ENCODE measurements at places on chromosomes 6 and 20. TPM values are rescaled to one million over a fixed set of nuclear protein-coding genes. Genes with fewer than 3 reads are reported as not detected.

DNA sequence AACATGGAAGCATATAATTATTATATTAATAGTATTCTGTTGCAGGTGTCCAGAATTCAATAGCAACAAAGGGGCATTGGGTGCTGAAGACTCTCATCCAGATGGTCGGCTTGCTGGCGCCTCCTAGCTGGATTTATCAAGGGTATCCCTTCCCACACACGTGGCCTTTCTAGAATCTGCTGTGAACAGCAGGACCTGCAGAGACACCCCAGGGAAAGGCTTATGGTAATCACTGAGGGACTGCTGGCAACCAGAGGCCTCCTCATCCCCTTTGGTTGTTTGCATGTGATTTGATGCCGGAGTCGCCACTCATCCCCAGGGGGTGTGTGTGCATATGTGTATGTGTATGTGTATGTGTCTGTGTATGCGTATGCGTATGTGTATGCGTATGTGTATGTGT lies 20.6 kb downstream of the ZFP64 start:
- no peaks in the 10 kb centered on the region for H3K4me1 ChIP-seq
- no peaks in the 10 kb centered on the region for H3K27me3 ChIP-seq
- DNase-seq: no peak
- H3K36me3 ChIP-seq: peaks cover 8% of the 10 kb centered on the region
- no peak overlapping the region for H3K4me3 ChIP-seq

DNA sequence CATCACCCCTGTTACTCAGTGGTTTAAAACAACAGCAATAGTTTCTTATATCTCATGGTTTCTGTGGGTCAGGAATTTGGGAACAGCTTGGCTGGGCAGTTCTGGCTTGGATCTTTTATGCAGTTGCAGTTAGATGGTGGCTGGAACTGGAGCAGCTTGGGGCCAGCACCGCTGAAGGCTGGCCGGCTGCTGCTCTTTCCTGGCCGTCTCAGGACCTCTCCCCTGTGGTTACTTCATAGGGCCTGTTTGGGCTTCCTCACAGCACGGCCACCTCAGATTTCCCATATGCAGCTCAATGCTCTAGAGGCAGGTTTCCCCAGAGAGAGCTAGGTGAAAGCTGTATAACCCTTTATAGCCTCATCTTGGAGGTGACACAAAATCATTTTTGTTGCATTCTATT lies 15.6 kb downstream of the PKIG start:
- H3K27me3 ChIP-seq: no peaks in the 10 kb centered on the region
- peaks cover 42% of the 10 kb centered on the region for H3K4me1 ChIP-seq
- H3K4me3 ChIP-seq: no peak overlapping the region
- H3K27ac ChIP-seq: no peak overlapping the region
- no peak for DNase-seq

- H3K27me3 ChIP-seq: peaks cover 5% of the 10 kb centered on the region
- no peaks in the 10 kb centered on the region for H3K4me1 ChIP-seq
- H3K36me3 ChIP-seq: no peaks in the 10 kb centered on the region
These were observed 198.1 kb upstream of the EXOC2 start for GRCh38 chr6:890995-891394.

DNA sequence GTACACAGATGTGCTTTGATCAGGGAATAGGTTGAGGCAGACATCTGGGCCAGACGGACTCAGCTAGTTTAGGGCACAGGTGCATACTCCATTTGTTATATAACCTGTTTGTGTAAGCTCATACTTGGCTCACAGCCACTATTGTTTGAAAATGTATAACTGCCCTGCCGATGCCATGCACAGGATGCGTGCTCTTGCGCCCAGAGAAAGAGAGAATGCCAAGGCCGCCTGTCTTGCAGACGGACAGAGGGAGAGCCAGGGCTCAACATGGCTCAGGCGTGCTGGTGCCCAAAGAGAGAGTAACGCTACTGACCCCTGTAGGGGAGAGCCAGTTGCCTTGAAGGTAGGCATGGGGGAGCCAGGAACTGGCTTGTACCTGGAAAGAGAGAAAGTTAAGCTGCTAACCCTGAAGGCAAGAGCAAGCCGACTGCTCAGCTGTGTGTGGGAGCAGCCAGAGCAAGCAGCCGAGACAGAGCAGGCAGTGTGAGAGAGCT lies 57.7 kb downstream of the FAM229B start:
- no peak overlapping the region for H3K27ac ChIP-seq
- no peak for DNase-seq
- H3K4me3 ChIP-seq: no peak overlapping the region
- peaks cover 48% of the 10 kb centered on the region for H3K36me3 ChIP-seq
- no peaks in the 10 kb centered on the region for H3K27me3 ChIP-seq
- peaks cover 5% of the 10 kb centered on the region for H3K4me1 ChIP-seq

DNA sequence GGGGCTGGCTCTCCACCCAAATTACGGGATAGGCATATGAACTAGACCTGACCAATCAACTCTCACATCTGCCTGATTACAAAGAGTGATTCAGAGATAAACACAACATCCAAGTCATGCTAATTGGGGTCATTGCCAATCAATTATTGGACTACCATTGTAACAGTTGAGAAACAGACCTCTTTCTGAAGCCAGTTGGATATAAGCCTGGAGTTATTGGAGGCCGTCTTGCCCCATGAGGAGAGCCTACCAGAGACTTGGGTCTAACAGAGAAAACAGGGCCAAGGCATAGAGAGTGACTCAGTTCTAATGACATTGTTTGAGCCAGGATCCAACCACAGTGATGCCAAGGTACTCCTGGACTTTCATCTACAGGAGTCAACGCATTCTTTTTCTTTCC lies 39.4 kb upstream of the HIVEP2 start:
- H3K27me3 ChIP-seq: no peaks in the 10 kb centered on the region
- no peaks in the 10 kb centered on the region for H3K4me1 ChIP-seq
- H3K4me3 ChIP-seq: no peak overlapping the region
- no peaks in the 10 kb centered on the region for H3K36me3 ChIP-seq
- H3K27ac ChIP-seq: no peak overlapping the region

- H3K4me3 ChIP-seq: no peak overlapping the region
- no peak for DNase-seq
- H3K4me1 ChIP-seq: peaks cover 2% of the 10 kb centered on the region
These were observed 38.0 kb downstream of the HIVEP2 start for GRCh38 chr6:142906945-142907470.

GRCh38 chr6:154986787-154987235 lies 8.3 kb upstream of the TIAM2 start:
- H3K4me1 ChIP-seq: no peaks in the 10 kb centered on the region
- no peak overlapping the region for H3K27ac ChIP-seq
- no peak overlapping the region for H3K4me3 ChIP-seq
- no peaks in the 10 kb centered on the region for H3K27me3 ChIP-seq
- no peaks in the 10 kb centered on the region for H3K36me3 ChIP-seq

FOXO3 gene
- 38.7 TPM for total RNA-seq

NMBR gene
- not detected for total RNA-seq

Measured in IMR-90 (cell line).